ENCODE measurements at places on chromosomes 11 and 22.

GRCh38 chr11:2796091-2796490 lies 89.5 kb downstream of the CDKN1C start:
- no peak for DNase-seq

- no peak for DNase-seq
Measured at GRCh38 chr11:86372586-86372985, 2.1 kb upstream of the CCDC81 start.

DNA sequence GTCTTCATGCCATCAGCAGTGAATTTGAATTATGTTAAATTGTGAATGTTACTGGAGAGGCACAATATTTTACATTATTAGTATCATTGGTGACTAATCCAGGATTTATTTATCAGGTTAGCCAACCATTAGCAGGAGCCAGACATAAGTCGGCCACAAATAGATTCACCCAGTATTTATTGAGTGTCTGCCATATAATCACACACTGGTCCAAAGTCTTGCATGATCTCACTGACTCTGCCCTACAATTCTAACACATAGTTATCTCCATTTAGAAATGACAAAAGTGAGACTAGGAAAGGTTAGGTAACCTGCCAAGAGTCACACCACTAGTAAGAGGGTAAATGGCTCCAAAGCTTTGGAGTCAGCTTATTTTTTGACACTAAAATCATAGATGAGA lies 179.6 kb downstream of the BLID start:
- DNase-seq, result no peak

GRCh38 chr11:87866951-87867350 lies 308.3 kb downstream of the RAB38 start:
- DNase-seq, result no peak

DNA sequence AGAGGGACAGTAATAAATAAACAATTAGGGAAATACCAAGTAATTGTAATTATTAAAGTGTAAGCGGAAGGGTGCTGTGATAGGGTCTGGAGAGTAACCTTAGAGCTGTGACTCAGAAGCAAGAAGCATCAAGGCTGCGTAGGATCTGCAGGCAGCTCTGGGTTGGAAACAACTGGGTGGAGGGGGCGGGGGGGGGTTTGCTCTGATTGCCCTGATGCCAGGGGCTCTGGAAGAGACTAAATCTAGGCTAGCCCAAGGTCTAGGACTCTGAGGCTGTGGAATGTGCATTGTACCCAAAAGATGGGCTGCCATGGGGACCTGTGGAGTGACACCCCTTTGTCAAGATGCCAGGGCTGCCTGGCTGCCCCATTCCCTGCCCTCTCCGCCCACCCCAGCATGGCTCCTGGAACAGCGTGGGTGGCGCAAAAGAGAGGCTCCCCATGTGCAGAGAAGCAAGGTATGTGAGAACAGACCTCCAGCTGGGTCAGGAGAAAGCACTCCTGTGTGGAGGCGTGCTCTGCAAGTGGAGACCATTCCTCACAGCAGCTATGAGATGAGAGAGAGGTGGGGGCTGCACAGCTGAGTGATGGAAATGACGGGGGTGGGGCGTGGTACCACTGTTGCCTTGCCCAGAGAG lies 101.1 kb upstream of the CRYBB3 start:
- no peak for DNase-seq

- no peak for DNase-seq
Measured at GRCh38 chr11:75845324-75845723, 30.3 kb downstream of the UVRAG start.

DNA sequence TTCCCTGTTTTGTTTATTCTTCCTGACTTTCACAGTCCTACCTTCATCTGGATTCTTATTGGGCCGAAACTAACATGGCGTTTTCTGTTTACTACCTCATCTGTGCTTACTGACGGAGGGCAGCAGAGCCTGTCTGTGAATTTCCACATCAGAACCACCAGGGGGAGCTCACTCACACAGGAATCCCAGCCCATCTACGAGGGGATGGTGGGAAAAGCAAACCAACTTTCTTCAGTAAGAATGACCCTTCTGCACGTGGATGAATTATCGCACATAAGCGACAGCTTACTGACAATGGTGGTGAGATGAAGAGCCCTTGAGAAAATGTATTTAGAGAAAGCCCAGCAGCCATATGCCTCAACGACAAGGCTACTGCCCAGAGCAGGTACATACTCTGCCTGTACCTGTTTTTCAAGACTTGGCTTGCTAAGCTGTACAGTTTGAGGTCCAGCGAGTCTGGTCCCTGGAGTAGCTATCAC lies 42.5 kb downstream of the LARGE2 start:
- DNase-seq, result peak; percentile 78

DNA sequence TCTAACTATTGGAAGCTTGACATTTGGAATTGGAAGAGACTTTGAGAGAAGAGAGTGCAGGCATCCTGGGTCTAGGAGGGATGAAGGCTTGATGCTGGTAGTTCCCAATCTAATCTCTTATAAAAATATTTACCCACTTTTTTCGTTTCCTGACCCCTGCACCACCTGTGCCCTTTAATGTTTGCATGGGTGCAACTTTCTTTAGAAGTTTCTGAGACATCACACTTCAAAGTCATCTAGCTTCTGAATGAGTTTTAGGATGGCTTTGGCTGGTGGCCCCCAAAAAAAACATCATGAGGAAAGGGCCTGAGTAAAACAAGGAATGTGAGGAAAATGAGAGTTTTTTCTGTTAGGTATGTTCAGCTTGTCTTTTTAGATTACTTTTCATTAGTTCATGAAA lies 1.1 kb downstream of the POLD3 start:
- no peak for DNase-seq

GRCh38 chr11:786235-787083 lies 3.4 kb downstream of the CEND1 start:
- no peak for DNase-seq

DNA sequence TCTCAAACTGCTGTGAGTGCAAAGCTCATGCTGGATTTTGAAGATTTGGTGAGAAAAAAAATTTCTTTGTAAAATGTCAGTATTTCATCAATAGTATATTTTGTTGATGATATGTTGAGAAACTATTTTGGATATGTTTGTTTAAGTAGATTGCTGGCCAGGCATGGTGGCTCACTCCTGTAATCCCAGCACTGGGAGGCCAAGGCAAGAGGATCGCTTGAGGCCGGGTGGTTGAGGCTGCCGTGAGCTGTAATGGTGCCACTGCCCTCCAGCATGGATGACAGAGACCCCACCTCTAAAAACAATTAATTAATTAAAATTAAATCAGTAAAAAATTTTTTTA lies 6.9 kb upstream of the IFITM3 start:
- no peak for DNase-seq

- no peak for DNase-seq
Measured at GRCh38 chr22:30869667-30870395, 98.7 kb downstream of the MORC2 start.

GRCh38 chr11:13256216-13256615 lies 21.4 kb upstream of the BMAL1 start:
- no peak for DNase-seq

Data from SW480 (cell line).